HT-29 (cell line): ENCODE measurements at places on chromosomes 4 and X. TPM values are rescaled to one million over a fixed set of nuclear protein-coding genes. Genes with fewer than 3 reads are reported as not detected.
A peak's percentile ranks its signal among the peaks of the same experiment; 100 is the strongest.

DNA sequence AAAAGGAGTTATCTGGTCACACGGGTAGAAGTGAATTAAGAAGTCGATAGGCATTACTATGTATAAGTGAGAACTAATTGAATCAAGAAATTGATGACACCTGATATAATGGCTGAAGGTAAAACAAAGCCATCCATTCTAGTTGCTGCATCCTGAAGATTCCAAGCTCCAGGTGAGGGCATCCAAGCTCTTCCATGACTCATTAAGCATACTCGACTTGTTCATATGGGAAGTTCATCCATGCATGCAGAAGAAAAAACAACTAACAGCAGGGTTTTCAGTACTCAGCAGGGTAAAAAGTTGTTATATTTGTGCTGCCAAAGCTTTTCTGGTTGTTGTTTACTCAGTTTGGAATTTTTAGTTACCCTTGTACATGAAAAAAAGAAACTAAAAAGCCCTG is 508.0 kb upstream of the CXorf51A start:
- DNase-seq = no peak

DNA sequence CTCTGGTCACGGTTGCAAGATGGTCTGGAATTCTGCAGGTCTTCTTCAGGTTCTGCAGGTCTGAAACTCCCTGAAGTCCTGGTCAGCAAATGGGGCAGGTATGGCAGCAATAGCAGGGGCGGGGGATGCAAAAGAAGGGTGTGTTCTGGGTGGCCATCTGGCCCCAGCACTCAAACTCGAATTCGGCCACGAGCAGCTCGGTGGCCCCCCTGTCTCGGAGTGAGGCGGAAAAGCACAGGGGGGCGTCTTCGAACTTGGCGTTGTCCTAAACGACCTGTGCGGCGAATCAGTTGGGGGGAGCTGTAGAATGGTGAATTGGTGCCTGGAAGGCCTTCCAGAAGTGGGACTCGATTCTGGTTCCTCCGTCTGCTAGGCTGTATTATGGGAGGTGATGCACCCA is 2.1 kb downstream of the RTL5 start:
- DNase-seq = no peak

DNA sequence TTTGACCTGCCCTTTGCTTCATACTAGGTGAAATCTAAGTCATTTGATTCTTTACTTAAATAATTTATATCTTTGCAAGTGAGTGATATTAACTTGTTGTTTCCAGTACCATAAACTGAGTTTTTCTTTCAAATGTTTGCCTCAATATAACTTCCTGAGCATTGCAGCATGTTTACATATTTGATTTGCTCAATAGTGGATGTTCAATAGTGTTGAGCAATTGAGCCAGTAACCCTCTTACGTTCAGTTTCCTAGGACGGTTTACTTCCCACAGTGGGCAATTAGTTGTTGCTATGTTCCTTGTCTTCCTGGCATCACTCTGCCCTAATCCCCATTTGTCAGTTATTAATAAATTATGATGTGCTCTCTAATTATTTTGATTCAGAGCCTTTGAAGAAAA is 278.5 kb downstream of the EPHA5 start:
- peak; percentile 7 for DNase-seq

DNA sequence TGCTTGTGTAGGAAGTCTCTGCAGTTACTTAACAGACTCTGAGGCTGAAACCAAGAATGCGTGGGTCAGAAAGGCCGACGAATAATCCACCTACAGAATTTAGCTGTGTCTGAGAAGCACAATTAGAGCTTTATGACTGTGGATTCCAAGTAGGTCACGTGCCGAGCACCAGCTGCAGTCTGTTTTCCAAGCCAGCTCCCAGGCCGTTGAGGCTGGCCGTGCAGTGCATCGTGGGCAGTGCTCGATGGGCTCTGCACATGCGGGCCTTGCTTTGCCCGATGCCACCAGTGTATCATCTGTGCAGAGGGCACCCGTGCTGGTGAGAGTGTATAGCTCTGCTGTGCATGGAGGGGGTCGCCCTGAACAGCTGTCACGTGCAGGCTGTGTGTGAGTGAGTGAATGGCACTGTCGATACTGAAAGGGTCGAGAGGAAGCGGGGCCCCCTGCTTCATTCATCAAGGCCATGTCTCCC is 67.5 kb upstream of the CLDN34 start:
- DNase-seq = no peak

GRCh38 chrX:16212436-16212835 is 45.2 kb downstream of the MAGEB17 start:
- peak; percentile 20 for DNase-seq

DNA sequence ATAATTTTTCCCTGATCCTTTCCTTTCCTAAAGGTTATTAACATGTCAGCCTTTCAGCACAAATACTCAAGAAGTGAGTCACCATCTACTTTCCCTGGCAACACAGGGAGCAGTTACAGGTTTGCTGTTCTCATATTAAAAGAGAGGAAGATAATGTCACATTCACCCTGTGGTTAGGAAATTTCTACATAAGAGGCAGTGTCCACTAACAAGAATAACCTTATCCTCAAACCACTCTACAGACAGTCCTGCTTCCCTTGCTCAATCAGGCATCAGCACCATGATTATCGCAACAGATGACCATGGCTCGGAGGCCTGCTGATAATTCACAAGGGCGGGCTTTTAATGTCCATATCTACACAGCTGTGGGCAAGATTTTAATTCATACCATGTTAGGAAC is 30.9 kb downstream of the RNF150 start:
- DNase-seq = peak; percentile 4

GRCh38 chr4:47639531-47639930 is 154.5 kb downstream of the ATP10D start:
- no peak for DNase-seq

- no peak for DNase-seq
Observed at GRCh38 chr4:184288451-184289178, 70.9 kb upstream of the ENPP6 start.

- no peak for DNase-seq
Observed at GRCh38 chrX:100946299-100946927, 17.7 kb upstream of the XKRX start.

GRCh38 chrX:109843963-109844751 is 111.1 kb upstream of the ACSL4 start:
- no peak for DNase-seq

GRCh38 chrX:34880656-34881055 is 61.9 kb upstream of the FAM47B start:
- no peak for DNase-seq

GRCh38 chr4:145907812-145908211 is 30.8 kb downstream of the ZNF827 start:
- no peak for DNase-seq

- no peak for DNase-seq
Observed at GRCh38 chr4:150656891-150657290, 74.9 kb downstream of the MAB21L2 start.

DNA sequence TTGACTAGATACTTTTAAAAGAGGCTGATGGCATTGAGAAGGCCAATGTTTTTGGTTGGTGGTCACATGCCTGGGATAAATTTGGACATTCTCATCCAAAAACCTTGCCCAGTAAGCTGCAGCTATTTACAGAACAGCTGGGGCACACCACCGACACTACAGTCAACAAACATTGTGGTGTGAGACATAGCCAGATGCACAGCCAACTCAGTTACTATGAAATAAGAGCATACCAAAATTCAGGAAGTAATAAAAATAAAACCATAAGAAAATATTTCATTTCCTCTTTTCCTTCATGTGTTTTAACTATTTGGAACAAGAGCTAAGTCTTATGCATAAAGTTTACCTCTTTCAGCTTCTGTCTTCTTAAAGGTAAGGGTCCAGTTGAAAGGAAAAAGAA is 8.8 kb downstream of the PPM1K start:
- DNase-seq = no peak

DNA sequence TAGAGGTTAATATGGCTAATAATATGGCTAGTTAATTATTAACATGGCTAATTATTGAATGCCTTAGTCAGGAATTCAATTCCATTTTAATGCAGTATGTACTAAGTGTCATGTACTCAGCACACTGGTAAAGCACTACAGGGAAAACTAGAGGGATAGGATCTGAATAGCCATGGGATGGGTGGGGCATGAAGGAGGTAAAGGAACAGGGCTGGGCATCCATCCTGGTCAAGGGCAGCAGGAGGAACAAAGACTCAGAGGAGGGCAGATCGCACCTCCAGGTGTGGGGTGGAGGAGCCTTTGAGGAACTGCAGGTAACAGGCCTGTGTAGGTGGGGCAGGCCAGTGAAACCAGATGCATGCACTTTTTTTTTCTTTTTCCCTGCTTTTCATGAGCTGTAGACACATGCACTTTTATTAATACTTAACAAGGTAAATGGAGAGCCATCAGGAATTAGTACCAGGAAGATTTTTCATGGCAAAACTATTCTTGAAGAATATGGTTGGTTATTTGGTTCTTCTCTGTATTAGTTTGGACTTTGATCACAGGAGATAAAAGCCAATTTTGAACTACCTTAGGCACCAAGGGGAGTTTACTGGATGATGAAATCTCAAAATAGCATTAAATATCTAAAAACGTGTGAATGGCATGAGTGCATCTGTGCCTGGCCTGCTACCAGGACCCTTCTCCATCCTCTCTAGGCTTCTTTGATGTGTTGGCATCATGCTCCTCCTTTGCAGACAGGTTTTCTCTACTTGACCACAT is 88.3 kb downstream of the CC2D2A start:
- peak; percentile 31 for DNase-seq

GRCh38 chr4:138235419-138235952 is 6.7 kb downstream of the SLC7A11 start:
- peak; percentile 60 for DNase-seq

- DNase-seq = no peak
Observed at GRCh38 chr4:93760284-93760683, 68.3 kb upstream of the ATOH1 start.

GRCh38 chr4:82419451-82419850 is 10.8 kb downstream of the HNRNPDL start:
- no peak for DNase-seq

DNA sequence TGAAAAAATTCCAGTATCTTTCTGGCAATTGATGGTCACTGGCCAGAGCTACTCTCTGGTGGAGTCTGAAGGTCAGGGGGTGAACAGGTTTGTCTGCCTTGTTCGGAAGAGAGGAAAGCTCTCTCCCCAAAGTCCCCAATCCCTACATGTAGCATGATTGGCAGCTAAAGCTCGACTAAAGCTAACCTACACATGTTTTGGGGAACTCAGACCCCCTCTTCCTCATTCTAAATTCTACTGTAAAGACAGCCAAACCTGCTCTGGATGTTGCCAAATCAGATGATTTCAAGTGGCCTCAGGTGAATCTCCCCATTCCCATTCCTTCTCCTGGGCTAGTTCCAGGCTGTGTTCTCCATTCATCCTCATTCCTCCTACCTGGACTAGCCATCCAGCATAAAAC is 84.1 kb downstream of the MSN start:
- no peak for DNase-seq

DNA sequence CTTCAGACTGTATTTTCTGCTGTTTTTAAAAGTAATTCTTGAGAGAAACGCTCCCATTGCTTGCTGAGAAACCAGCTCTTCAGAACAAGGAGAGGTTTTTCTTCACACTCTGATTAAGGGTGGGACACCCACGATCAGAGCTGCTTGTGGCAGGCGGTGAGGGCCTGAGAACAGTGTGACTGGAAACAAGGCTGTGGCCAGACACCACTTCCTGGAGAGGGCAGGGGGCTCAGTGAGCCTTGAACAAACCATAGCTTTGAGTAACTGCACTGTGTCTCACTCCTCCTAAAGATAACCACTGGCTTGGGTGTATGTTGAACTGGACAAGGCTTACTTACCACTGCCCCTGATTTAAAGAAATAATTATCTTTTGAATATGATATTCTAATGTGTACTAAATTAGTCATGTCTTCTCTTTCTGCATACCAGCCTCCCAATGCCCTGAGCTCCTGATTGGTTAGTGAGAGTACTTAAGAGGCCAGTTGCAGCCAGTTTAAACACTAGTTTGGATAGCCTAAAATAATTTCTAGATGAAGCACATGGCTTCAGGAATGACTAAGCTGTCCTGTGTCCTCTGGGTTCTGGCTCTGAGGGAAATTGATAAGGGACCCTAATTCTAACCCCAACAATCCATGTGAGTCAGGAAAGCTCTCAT is 3.7 kb upstream of the GPR82 start:
- DNase-seq = no peak

The FGF13 gene
- total RNA-seq = not detected in 2 replicates

The PKD2 gene
- 4.4 and 7.8 TPM in 2 replicates for total RNA-seq

The MAGEA2 gene
- total RNA-seq = 0.94 TPM in 1 of 2 replicates, not detected in the other

The CT45A1 gene
- not detected in 2 replicates for total RNA-seq

The PF4V1 gene
- total RNA-seq = not detected in 2 replicates

The UCP1 gene
- total RNA-seq = not detected in 2 replicates

The CT45A2 gene
- not detected in 2 replicates for total RNA-seq

The SLC30A9 gene
- 59.1 and 65.1 TPM in 2 replicates for total RNA-seq

The MAMLD1 gene
- total RNA-seq = 0.08 and 0.15 TPM in 2 replicates

The TLR10 gene
- not detected in 2 replicates for total RNA-seq

The TLR6 gene
- total RNA-seq = 0.15 and 0.34 TPM in 2 replicates

The HPGDS gene
- not detected in 2 replicates for total RNA-seq

The FDCSP gene
- not detected in 2 replicates for total RNA-seq

The GRPR gene
- not detected in 2 replicates for total RNA-seq
